ENCODE measurements at places on chromosomes 16 and 17.

DNA sequence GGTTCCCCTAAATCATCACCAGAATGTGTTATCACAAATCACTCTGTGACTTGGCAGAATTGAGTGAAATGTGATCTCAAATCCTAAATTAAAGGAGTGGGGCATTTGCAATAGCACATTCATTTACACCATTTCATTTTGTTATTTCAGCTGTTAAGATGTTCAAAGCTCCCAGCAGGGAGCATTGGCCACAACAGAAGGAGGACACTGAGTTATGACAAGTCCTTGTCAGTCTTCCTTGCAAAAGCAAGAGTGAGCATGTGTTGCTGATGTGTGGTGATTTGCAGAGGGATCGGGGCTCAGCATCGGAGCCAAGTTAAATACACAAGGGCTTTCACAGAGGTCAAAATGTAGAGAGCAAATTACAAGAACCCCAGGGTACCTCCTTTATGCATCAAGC, 372.2 kb upstream of the CDH5 start:
- no peak for DNase-seq

GRCh38 chr17:65583921-65584603, 22.6 kb upstream of the AXIN2 start:
- DNase-seq = no peak

GRCh38 chr17:49890077-49890821, 42.4 kb upstream of the TAC4 start:
- no peak for DNase-seq

- no peak for DNase-seq
Measured at GRCh38 chr17:19769946-19770652, 22.0 kb upstream of the ALDH3A1 start.

- no peak for DNase-seq
Measured at GRCh38 chr16:27823421-27823820, 240.1 kb downstream of the GSG1L start.

- DNase-seq = peak; percentile 72
Measured at GRCh38 chr17:74354123-74354522, 7.5 kb downstream of the BTBD17 start.

DNA sequence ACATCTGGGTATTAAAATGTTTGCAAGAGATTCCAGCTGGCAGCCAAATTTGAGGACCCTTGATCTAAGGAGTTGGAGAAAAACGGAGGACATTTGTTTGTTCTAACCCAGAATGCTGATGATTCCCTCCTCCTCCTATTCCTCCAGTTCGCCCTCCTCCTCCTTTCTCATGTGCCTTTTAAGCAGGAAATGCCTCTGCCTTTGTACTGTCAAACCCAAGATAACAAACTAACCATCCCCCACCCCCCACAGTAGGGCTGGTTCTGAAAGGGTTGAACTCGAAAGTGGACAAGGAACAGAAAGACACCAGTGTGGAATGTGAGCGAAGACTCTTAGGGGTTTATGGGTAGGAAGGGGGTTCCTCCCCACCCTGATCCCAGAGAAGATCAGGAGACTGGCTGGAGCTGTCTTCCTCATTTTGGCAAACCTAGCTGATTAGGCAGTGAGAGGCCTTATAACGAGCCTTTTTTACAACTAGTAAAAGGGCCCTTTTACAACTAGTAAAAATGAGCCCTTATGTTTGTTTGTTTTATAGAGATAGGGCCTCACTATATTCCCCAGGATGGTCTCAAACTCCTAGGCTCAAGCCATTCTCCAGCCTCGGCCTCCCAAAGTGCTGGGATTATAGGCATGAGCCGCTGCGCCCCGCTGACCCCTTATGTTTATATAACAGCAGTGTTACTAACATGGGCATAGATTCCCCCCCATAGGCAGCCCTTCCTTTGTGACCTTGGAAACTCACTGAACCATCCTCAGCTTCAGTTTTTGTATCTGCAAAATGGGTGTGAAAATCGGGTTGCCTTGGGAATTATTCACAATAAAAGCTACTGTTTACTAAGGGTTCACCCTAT, 975 bp downstream of the CHD9 start:
- DNase-seq = peak; percentile 26

DNA sequence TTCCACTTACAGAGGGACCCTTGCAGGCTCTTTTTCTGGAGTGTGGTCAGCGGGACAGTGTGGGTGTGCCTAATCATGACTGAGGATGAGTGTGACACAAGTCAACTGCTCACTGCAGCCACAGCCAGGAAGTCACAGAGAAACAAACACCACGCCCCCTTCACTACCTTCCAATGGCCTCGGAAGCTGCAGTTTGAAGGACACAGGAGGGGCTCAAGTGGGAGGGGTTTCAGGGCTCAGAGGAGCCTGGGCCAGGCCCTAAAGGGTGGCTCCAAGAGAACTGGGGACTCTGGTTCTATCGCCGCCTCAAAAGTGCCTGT, 116.2 kb upstream of the SDK2 start:
- no peak for DNase-seq

- DNase-seq = no peak
Measured at GRCh38 chr16:85349365-85350145, 237.3 kb upstream of the CIBAR2 start.

- DNase-seq = no peak
Measured at GRCh38 chr16:65181071-65181561, 59.3 kb upstream of the CDH11 start.

GRCh38 chr16:54647216-54647615, 283.4 kb upstream of the IRX5 start:
- DNase-seq = no peak

- DNase-seq = peak; percentile 88
Measured at GRCh38 chr17:68356520-68356919, 65.2 kb downstream of the ARSG start.

GRCh38 chr16:89004209-89004831, 27.3 kb upstream of the CBFA2T3 start:
- no peak for DNase-seq

- DNase-seq = no peak
Measured at GRCh38 chr17:79057737-79058385, 16.8 kb upstream of the ENGASE start.

DNA sequence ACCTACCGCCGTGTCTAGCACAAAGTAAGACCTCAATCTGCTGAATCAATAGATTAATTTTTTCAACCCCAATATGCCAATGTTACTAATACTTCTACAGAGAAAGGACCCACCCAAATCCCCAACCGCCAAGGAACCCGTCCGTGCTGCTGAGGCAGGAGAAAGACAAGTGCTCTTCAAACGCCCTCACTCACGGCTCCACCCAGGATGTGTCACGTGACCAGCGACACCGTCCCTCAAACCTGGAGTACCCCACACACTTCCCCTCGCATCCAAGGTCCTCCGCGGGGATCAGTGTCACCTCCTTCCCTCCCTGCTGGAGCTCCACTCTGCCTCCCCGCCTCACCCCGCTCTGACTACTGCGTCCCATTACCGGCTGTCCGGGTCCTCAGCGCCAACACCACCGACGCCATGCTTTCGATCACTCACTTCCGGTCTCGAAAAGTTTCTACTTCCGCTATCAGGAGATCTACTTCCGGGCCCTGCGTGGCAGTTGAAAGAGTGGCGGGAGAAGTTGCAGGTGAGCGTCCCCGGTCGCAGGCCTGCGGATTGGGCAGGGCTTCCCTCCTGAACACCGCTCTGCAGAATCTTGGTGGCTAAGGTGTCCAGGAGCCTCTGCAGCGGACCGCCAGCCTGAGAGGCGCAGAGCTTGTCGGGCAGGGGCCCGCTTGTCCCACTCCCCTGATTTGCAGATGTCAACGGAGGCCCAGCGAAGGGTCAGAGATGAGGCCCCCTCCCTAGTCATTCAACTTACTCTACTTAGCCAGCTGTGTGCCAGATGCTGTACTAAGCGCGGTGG, at the start of the genes EME1 and MRPL27:
TSS of gene EME1 (plus strand) at position 472 of the 799 bp plus-strand sequence. CDS start 1,980 bp downstream, outside the sequence.
TSS of gene MRPL27 (minus strand) at position 427 of the 799 bp plus-strand sequence. CDS start at position 413, 14 bp downstream.
- peak; percentile 93 for DNase-seq

DNA sequence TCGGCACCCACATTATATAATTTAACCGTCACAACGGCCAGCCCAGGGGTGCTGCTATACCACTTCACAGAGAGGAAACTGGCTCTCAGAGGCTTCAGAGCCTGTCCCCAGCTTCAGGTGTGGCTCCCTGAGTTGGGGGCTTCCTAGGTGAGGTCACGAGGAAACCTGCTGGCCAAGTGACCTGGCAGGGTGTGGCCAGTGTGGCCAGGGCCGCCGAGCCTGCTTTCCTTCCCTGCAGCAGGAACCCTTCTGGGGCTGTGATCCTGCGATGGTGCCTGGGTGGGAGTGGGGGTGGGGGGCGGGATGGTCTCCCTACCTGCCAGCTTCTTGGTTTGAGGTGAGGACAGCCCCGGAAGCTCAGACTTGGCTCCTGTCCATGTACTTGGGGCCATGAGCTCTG, 39.9 kb downstream of the ADCY7 start:
- no peak for DNase-seq

GRCh38 chr16:86064431-86065250, 165.7 kb downstream of the IRF8 start:
- DNase-seq = no peak

DNA sequence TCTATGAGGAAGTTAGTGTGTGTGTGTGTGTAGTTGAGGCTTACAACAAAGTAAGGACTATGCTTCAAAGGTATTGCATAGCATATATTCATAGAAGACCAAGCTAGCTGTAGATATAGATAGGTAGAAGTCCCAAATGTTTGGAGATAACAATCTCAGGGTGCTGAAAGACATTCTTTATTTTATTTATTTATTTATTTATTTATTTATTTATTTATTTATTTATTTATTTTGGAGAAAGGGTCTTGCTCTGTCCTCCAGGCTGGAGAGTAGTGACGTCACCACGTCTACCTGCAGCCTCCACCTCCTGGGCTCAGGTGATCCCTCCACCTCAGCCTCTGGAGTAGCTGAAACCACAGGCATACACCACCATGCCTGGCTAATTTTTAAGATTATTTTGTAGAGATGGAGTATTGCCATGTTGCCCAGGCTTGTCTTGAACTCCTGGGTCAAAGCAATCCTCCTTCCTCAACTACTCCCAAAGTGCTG, 284.6 kb upstream of the KIF2B start:
- no peak for DNase-seq

GRCh38 chr17:73976147-73976546, 227.3 kb upstream of the RPL38 start:
- DNase-seq = no peak

DNA sequence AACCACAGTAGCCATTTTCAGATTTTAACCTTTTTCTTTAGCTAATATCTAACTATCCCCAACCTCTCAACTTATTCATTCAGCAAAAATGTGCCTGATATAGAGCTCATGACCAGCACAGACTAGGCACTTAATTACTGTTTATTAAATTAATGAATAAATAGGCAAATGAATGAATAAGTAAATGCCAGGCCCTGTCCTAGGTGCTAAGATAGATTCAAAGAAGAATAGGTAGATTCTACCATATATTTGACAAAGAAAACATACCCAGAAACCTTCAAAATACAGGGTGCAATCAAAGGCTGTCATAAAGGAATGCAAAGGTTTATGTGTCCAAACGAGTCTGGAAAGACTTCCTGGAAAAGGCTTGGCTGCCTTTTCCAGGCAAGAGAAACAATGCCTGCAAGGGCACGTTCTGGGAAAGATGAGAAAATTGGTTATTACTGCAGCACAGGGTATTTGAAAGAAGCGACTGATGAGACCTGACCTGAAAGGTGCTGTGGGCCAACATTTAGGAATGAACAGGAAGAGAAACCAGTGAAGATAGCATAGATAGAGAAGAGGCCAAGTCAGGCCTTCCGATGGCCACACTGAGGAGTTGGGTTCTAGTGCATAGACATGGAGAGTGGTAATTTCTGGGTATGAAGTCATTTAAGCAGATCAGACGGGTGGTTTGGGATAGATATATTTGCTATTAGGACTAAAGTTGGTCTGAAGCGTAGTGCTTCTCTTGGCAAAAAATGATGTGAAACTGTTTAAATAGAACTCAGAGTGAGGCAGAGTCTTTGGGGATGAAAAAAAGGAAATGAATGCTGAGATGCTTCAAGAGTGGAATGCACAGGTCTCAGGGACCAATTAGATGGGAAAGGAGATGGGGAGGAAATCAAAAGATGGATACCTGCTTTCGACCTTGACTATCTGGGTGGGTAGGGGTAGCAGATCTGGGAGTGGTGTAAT, 11.4 kb upstream of the CCL2 start:
- DNase-seq = no peak

GRCh38 chr16:65201511-65201910, 79.6 kb upstream of the CDH11 start:
- DNase-seq = no peak

DNA sequence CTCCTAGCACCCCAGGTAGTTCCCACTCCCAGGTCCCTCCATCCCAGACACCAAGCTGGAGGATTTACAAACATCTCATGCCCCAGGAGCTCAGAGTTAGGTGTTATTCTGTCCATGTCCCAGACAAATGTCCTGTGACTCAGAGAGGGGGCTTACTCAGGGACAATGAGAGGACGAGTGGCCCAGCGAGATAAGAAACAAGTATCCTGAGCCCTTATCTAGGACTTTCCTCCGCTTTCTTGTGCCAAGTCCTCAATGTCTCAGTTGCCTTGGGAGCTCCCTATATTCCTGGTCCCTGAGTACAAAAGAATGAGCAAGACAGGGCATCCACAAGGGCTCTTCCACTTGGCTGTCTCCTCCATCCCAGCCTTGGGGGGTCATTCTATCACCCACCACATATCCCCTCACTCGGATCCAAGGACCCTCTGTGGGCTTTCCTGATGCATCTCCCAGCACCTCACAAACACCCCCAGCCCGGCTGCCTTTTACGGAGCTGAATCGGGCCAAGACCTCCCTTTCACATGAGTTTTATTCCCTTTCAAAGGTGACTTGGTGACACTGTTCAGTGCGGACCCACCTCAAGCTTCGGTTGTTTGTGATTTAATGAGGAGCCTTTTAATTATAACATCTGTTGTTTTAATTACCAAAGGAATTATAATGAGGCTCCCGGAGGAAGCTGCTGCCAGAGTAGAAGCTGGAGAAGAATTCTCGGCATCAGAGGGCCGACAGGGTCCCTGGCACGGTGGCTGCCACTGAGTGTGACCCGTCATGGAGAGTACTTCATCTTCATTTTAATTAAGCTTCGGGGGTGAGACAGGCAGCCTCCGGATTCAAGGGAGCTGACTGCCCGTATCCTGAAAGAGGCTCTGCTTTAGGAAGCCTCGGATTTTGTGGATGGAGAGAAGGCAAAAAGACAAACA, 121.5 kb downstream of the WSCD1 start:
- DNase-seq = no peak

- no peak for DNase-seq
Measured at GRCh38 chr17:39139161-39139511, 12.3 kb downstream of the PLXDC1 start.

DNA sequence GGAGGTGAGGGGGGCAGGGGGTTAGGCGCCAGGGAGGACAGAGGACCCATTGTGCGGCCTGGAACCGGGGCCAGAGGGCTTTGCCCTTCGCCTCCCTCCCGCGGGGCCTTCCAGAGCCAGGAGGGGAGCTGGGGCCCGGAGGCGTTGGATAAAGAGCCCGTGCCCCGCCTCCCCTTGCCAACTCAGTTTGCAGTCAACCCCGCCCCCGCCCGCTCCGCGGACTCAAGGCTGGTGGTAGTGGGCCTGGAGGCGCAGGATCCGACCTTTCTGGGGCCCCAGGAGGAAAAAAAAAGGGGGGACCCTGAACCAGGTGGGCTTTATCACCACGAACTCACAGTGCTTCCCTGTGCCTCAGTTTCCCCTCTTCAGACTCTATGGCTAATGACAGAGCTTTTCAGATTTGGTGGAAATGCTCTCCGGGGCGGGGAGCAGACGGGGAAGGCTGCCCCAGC, 2.0 kb upstream of the SPHK1 start:
- DNase-seq = no peak

GRCh38 chr17:82582213-82582612, 62.7 kb downstream of the FOXK2 start:
- DNase-seq = no peak

GRCh38 chr17:30567231-30568116, 90.3 kb downstream of the GOSR1 start:
- no peak for DNase-seq

GRCh38 chr17:63880706-63881105, 1.0 kb downstream of the GH2 start:
- no peak for DNase-seq

- DNase-seq = no peak
Measured at GRCh38 chr17:51595826-51596398, 335.6 kb downstream of the UTP18 start.
